Amniotic stem cell (primary cell): ENCODE measurements at places on chromosomes 6 and 20.

DNA sequence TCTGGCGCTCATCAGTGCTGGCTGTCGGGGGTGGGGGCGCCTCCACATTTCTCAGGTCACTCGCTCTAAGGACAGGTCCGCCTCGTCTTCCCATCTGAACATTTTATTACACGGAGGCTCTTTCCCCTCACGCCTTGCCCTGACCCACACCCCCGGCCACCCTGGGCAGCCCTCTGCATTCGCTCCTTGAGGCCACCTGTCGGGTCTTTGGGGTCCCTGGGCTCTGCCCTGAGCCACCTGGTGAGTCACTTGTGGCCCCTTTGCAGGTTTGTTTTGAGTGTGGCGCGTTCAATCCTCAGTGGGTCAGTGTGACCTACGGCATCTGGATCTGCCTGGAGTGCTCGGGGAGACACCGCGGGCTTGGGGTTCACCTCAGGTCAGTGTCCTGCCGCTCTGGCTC lies 3.2 kb downstream of the ARFGAP1 start:
- no peak for DNase-seq

GRCh38 chr20:1761116-1761515 lies 103.5 kb upstream of the SIRPG start:
- DNase-seq = peak; percentile 43

GRCh38 chr6:35831257-35832007 lies 26.3 kb downstream of the LHFPL5 start:
- DNase-seq = no peak

GRCh38 chr20:19519466-19519865 lies 238.6 kb upstream of the RIN2 start:
- DNase-seq = no peak

DNA sequence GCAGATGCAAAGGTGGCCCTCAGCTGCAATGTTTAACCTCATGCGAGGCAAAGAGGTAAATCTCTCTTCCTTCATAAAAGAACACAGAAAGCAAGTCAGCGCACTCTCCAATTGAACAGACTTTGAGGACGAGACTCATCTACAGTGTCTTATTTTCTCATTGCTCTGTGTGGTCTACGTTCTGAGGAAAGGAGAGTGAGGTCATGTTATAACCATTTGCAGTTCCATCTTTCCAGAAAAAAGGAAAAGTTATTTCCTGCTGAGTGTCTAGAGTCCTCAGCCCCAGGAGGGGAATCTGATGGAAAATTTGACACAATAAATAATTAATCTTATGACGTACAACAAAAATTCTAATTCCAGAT lies 35.6 kb upstream of the THBS2 start:
- DNase-seq = no peak
